ENCODE measurements at places on chromosomes 11 and 22. TPM values are rescaled to one million over a fixed set of nuclear protein-coding genes. Genes with fewer than 3 reads are reported as not detected.

- no peaks in the 10 kb centered on the region for H3K36me3 ChIP-seq
- no peak overlapping the region for H3K27ac ChIP-seq
- no peaks in the 10 kb centered on the region for H3K27me3 ChIP-seq
- no peak for DNase-seq
- no peak overlapping the region for H3K4me3 ChIP-seq
Measured at GRCh38 chr11:134515081-134515960, 103.3 kb upstream of the B3GAT1 start.

DNA sequence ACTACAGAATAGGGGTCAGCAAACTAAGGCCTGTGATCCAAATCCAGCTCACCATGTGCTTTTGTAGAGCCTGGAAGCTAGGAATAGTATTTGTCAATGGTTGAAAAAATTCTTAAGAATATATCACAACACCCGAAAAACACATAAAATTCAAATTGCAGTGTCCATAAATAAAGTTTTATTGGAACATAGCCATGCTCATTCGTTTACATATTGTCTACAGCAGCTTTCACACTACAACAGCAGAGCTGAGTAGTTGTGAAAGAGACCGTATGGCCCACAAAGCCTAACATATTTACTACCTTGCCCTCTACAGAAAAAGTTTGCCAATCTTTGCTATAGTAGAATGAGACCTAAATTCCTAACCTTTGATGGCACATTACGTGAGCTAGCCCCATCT is 125.7 kb downstream of the CADM1 start:
- H3K36me3 ChIP-seq = no peaks in the 10 kb centered on the region
- no peak overlapping the region for H3K27ac ChIP-seq
- DNase-seq = no peak
- H3K4me1 ChIP-seq = peaks cover 11% of the 10 kb centered on the region
- H3K4me3 ChIP-seq = no peak overlapping the region
- H3K27me3 ChIP-seq = peaks cover 41% of the 10 kb centered on the region

GRCh38 chr22:36027935-36028645 is 534 bp downstream of the RBFOX2 start:
- peak; percentile 67 for DNase-seq
- H3K4me3 ChIP-seq = peak overlapping the region; percentile 90
- H3K36me3 ChIP-seq = peaks cover 4% of the 10 kb centered on the region
- H3K27me3 ChIP-seq = no peaks in the 10 kb centered on the region

The SULT4A1 gene
- total RNA-seq = 12.6 TPM

- H3K4me1 ChIP-seq = no peaks in the 10 kb centered on the region
- H3K36me3 ChIP-seq = peaks cover 32% of the 10 kb centered on the region
- H3K27ac ChIP-seq = no peak overlapping the region
- no peaks in the 10 kb centered on the region for H3K27me3 ChIP-seq
- no peak for DNase-seq
Measured at GRCh38 chr22:33418484-33418883, 360.3 kb upstream of the SYN3 start.

DNA sequence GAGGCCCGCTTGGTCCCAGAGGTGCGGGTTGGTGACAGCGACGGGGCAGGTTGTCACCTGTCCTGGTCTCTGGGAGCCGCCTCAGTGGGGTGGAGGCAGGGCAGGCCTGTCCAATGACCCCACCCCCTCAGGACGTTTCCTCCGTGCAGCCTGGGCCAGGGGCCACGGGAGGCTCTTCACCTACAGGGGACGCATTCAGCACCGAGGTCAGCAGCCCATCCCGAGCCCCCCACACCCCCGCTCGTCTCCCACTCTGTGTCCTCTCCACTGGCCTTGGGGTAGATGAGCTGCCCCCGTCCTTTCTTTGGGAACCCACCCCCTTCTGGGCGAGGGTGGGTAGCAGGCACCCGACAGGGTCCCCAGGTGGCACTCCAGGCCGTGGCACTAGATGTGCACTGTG is 35.7 kb downstream of the BRSK2 start:
- H3K27ac ChIP-seq = no peak overlapping the region
- DNase-seq = no peak

DNA sequence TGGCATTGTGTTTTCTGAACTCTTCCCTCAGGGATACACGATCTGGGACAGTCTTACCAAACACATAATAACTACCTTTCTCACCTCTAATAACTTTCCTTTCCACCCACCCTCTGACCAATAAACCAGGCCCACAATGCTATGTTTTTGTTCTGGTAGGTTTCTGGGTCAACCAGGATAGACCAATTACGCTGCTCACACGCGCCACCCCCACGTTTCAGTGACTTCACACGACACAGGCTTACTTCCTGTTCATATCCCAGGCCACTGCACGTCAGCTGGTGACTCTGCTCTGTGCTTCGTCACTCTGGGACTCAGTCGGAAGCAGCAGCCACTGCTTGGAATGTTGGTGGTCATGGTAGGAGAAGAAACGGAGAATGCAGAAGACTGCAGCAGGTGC is 2.5 kb downstream of the KRTAP5-4 start:
- no peak for DNase-seq
- H3K36me3 ChIP-seq = peaks cover 2% of the 10 kb centered on the region
- H3K27me3 ChIP-seq = peaks cover 46% of the 10 kb centered on the region
- H3K4me3 ChIP-seq = no peak overlapping the region

DNA sequence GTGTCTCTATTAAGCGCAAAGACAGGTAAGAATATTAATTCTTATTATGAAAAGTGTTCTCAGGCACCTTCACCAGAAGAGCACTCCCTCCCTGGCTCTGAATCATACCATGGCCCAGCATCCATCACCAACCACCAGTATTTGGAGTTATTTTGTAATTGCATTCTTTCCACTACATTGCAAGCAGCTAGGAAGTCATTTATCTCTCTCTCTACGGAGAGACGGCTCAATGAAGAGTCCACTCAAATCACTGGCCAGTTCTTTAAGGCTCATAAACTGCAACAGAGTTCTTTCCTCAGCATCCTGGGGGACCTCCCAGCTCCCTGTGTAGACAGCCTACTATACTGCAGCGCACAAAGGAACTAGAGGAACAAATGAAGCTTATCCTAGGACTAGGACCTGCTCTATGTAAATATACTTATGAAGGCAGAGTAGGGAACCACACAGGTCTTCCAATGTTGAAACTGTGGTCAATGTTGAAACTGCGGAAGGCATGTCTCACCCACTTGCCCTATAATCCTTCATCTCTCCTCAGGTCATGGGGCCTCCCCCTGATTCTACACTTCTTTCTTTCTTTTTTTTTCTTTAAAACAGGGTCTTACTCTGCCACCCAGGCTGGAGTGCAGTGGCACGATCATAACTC is 63.4 kb downstream of the AAMDC start:
- peaks cover 30% of the 10 kb centered on the region for H3K36me3 ChIP-seq
- no peaks in the 10 kb centered on the region for H3K27me3 ChIP-seq
- DNase-seq = no peak
- H3K4me3 ChIP-seq = no peak overlapping the region

GRCh38 chr11:11816511-11817314 is 25.1 kb upstream of the USP47 start:
- no peaks in the 10 kb centered on the region for H3K27me3 ChIP-seq
- no peak overlapping the region for H3K27ac ChIP-seq
- DNase-seq = no peak
- H3K4me3 ChIP-seq = no peak overlapping the region
- no peaks in the 10 kb centered on the region for H3K4me1 ChIP-seq
- H3K36me3 ChIP-seq = no peaks in the 10 kb centered on the region

- no peak overlapping the region for H3K27ac ChIP-seq
- no peak for DNase-seq
- no peak overlapping the region for H3K4me3 ChIP-seq
Measured at GRCh38 chr11:124610295-124610694, 933 bp upstream of the PANX3 start.

The PATE4 gene
- not detected for total RNA-seq

- H3K36me3 ChIP-seq = no peaks in the 10 kb centered on the region
- no peak overlapping the region for H3K27ac ChIP-seq
- peaks cover 16% of the 10 kb centered on the region for H3K4me1 ChIP-seq
- no peak for DNase-seq
Measured at GRCh38 chr22:28146401-28147314, 227.6 kb upstream of the PITPNB start.

DNA sequence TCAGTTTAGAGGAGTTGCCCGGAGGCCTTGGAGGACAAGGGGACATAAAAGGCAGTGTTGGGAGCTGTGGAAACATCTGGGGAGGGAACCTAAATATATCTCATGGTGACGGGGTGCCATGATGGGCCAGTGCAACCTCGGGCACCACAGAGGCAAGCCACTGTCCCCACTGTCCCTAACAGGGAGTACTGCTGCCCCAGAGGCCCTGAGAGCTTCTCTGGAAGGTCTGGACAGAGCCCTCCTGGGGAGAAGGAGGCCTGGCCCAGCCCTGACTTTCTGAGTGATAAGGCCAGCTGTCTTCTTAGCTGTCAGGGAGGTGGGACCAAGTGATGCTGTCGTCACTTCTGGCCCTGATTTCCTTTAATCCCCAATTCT is 5.5 kb upstream of the P2RY6 start:
- H3K4me3 ChIP-seq = no peak overlapping the region
- H3K27me3 ChIP-seq = peaks cover 40% of the 10 kb centered on the region
- H3K27ac ChIP-seq = no peak overlapping the region
- no peak for DNase-seq
- H3K36me3 ChIP-seq = no peaks in the 10 kb centered on the region

The DKK3 gene
- 20.6 TPM for total RNA-seq

DNA sequence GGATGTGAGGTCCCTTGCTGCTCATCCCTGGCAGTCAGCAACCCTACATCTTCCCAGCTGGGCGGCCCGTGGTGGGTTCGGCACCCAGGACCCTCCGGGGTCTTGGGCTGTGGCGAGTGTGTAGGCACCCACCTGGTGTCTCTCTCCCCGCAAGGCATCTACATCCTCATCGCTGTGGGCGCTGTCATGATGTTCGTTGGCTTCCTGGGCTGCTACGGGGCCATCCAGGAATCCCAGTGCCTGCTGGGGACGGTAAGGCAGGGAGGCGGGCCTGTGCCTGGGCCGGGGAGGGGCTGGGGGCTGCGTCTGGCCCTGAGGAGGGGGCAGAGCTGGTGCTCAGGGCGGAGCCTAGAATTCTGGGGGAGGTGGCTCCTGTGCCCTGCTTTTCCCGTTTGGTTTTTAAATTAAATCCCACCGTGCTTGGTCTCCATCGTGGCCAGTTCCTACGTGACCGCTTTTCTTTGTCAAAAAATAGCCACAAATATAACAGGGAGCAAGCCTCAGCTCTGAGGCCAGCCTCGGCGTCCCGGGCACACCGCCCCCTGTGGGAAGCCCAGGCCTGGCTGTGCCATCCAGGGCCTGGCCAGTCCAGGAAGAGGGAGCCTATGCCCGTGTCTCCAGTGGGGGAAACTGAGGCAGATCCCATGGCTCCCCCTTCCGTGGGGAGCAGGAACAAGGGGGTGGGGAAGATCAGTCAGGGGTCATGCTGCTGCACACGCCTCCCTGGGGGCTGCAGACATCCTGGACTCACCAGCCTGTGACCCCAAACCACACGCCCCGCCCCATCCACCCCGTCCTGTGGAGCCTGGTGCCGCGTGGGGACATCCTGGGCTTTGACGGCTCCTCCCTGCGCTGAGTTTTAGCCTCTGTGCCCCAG is 6.4 kb upstream of the TSSC4 start:
- DNase-seq = no peak
- H3K4me3 ChIP-seq = no peak overlapping the region
- H3K4me1 ChIP-seq = peaks cover 7% of the 10 kb centered on the region
